Heart left ventricle (tissue), 16 donors: ENCODE measurements at places on chromosomes 13 and 19. TPM values are rescaled to one million over a fixed set of nuclear protein-coding genes. Genes with fewer than 3 reads are reported as not detected.

The ZNF418 gene
- 8.8 TPM for total RNA-seq

The SLC7A1 gene
- total RNA-seq = 66.7 TPM

GRCh38 chr13:75790198-75790970 lies 154.3 kb downstream of the LMO7 start:
- DNase-seq = no peak
- no peaks in the 10 kb centered on the region for H3K36me3 ChIP-seq
- no peaks in the 10 kb centered on the region for H3K27me3 ChIP-seq
- H3K27ac ChIP-seq = peak overlapping the region; percentile 76
- no peak overlapping the region for H3K4me3 ChIP-seq

The LYL1 gene
- 7.0 TPM for total RNA-seq

GRCh38 chr13:99998261-99998660 lies 16.7 kb downstream of the ZIC2 start:
- H3K4me1 ChIP-seq = no peaks in the 10 kb centered on the region
- no peak overlapping the region for H3K27ac ChIP-seq
- no peak overlapping the region for H3K4me3 ChIP-seq
- H3K27me3 ChIP-seq = peaks cover 62% of the 10 kb centered on the region
- DNase-seq = no peak
